Putamen (tissue), 1 donor: ENCODE measurements at places on chromosomes 4 and X.

DNA sequence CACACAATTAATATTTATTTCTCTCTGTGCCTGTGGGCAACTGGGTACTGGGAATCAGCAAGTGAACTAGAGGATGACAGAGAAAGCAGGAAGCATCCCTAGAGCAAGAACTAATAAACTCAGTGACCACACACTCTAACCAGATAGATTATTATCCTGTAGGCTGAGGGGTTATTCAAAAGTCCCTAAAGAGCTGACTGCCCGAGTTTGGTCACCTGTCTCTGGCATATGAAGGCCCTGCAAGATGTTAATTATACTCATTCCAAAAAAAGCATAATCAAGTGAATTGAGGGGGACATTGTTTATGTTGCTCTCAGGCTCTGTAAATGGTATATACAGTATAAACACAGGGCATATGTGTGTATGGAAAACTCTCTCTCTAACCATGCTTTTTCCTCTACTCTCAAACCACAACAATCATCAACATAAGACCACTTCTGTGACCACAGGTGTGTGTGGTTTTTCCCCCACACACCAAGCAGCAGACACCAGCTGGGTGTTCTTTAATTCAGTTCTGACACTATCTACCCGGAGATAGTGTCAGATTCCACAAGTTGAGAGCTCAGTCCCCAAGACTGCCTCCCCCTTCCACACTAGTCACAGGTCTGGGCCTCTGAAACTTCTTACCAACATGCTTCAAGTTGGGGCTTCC, 6.2 kb upstream of the HPSE start:
- no peak for DNase-seq

- no peak for DNase-seq
Observed at GRCh38 chr4:91064157-91064853, 937.1 kb downstream of the CCSER1 start.

DNA sequence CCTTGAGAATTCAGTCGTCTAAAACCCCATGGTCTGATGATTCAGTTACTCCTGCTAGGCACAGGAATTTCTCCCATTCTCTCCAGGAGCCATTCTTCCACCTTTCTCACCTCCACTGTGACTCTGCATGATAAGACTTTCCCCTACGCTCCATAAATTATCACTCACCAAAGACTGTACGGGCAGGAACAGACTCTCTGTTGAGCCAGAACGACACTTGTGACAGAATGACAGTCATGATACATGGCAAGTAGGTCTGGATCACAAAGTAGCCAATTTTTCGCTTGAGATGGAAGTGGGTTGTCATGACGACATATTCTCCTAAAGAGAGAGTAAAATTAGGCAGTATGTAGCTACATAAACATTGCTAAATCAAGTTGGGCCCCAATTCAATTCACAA, 59.1 kb upstream of the MAGEA10 start:
- no peak for DNase-seq

DNA sequence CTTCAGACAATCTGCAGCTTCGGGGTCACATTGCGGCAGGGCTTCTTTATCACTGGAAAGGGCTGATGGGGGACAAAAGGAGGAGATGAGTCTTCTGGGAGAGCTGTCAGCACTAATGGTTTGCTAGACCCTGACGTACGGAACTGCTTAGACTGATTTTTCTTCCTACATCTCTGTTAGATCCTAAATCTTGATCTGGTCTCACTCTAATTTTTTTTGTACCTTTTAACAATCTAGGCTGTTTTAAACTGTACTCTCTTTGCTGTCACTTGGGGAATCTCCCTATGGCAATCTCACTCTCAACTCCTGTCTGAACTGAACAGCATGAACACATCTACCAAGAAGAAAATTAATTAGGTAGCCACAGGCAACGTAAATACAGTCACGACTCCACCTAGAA, 120.1 kb downstream of the SNCA start:
- no peak for DNase-seq

GRCh38 chrX:16075087-16075486, 48.3 kb upstream of the GRPR start:
- DNase-seq = no peak

DNA sequence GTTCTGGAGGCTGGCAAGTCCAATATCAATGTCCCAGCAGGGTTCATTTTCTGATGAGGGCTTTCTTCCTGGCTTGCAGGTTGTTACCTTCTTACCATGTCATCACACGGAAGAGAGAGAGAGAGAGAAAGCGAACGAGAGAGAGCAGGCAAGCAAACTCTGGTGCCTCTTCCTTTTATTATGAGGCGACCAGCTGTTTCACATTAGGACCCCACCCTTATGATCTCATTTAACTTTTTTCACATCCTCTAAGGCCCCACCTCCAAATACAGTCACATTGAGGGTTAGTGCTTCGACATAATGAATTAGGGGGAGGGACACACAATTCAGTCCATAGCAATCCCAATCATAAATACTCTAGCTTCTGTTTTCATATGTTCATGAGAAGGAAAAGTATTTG, 10.6 kb upstream of the GPR174 start:
- no peak for DNase-seq

DNA sequence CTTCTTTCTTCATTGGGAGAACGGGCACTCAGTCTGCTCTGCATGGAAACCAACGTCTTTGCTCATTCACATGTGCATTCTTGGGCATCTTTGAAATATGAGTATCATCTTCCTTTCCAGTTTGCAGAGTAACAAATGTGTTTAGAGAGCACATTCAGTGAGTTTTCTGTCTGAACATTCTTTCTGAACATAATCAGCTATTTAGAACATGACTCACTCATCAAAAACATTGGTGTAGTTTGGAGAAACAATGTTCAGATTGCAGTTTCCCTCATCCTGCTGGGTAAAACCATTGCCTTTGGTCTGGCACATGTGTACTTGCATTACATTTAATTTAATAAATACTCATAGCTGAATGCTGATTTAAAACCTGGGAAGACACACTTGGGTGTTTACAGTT, 81.5 kb upstream of the F9 start:
- DNase-seq = no peak

- DNase-seq = no peak
Observed at GRCh38 chr4:73376976-73377375, 27.1 kb upstream of the ALB start.

- no peak for DNase-seq
Observed at GRCh38 chrX:3598709-3599108, 114.7 kb downstream of the PRKX start.

DNA sequence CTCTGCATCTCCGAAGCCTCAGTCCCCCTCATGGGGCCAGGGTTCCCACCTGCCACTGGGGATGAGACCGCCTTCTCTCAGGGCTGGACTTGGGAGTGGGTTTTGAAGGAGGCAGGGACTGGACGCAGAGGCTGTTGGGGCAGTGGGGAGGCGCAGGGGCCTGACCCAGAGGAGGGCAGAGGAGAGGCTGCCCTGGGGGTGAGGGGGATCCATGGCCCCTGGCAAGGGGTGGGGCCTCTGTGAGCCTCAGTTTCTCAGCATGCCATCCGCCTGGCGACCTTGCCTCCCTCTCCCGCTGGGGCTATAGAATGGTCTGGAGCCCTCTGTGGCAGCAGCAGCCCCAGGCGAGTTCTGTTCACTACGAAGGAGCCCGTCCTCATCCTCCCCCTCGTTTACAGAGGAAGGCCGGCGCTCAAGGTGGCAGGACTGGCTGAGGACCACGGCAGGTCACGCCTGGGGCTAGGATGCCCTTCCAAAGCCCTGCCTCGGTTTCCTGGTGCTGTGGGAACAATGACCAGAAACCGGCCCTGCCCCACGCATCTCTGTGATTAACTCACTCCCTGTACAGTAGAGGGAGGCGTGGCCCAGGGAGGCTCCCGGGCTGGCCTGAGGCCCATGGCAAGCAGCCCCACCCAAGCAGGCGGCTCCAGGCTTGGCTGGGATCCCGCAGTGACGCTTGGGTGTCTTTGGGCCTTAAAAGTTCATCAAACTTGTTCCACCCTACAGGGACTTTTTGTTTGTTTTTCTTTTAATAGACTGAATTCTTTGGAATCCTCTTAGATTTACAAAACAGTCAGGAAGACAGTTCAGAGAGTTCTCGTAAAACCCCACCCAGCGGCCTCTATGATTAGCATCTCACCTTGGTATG, 16.0 kb upstream of the SH3TC1 start:
- no peak for DNase-seq

- DNase-seq = peak; percentile 22
Observed at GRCh38 chr4:124060261-124060918, 652.1 kb downstream of the ANKRD50 start.

- no peak for DNase-seq
Observed at GRCh38 chr4:76174216-76174615, 26.0 kb upstream of the NUP54 start.

DNA sequence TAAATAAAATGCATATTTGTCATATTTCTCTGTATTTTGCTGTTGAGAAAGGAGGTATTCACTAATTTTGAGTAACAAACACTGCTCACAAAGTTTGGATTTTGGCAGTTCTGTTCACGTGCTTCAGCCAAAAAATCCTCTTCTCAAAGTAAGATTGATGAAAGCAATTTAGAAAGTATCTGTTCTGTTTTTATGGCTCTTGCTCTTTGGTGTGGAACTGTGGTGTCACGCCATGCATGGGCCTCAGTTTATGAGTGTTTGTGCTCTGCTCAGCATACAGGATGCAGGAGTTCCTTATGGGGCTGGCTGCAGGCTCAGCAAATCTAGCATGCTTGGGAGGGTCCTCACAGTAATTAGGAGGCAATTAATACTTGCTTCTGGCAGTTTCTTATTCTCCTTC, 3.3 kb downstream of the HTT start:
- DNase-seq = no peak

DNA sequence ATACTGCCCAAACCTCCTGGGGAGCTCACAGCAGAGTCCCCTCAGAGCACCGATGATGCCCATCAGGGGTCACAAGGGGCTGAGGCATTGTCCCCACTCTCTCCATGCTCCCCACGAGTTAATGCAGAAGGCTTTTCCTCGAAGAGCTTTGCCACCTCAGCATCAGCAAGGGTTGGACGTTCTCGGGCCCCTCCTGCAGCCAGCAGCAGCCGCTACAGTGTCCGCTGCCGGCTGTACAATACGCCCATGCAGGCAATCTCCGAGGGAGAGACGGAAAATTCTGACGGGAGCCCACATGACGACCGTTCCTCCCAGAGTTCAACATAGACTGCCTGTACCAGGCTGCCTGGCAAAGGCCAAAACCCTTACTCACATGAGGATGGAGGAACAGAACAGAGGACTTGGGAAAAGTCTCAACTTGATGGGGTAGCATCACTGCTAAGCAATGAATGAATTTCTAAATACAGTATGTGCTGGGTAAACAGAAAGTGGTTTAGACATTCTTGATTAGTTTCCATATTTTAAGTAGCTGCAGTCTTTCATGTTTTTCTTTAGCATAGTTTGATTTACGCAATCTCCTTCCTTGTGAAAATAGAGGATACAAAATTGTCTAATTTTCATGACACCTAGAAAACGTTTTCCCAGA, 5.0 kb upstream of the SCML1 start:
- no peak for DNase-seq

GRCh38 chr4:88659055-88659889, 38.4 kb downstream of the NAP1L5 start:
- DNase-seq = peak; percentile 16

DNA sequence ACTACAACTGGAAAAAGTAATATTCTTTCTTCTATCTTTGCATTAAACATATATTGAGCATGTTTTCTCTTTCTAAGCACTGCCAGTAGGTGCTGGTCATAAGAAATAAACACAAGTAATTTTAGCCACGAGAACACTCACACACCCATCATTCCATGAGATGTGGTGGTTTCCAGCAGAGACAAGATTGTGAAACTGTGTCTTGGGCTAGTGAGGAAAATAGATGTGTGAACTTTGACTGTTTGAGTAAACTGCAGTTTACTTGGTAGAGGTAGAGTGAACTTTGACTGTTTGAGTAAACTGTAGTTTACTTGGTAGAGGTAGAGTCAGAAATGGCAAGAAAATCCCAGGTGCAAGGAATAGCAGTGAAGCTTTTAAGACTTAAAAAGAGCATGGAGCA, 300.9 kb upstream of the HS3ST1 start:
- DNase-seq = no peak

DNA sequence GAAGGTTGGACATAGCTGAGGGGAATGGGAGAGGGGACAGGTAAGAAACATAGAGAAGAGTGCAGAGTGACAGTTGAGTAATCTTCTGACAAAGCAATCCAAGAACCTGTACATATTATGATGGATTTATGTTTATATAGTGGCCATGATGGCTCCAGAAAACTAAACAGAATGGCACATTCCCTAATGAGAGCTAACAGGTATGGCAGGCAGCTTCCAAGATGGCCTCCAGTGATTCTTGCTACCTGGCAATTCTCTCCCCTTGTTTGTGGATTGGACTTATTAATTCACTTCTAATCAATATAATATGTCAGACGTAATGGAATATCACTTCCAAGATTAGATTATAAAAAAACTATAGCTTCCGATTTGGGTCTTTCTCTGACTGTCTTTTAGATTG, 359.5 kb downstream of the DTHD1 start:
- DNase-seq = no peak

- no peak for DNase-seq
Observed at GRCh38 chrX:4655743-4656142, 942.3 kb upstream of the PRKX start.

GRCh38 chrX:126481916-126482315, 70.7 kb downstream of the DCAF12L1 start:
- no peak for DNase-seq

GRCh38 chrX:130575831-130576389, 174.1 kb downstream of the RBMX2 start:
- DNase-seq = peak; percentile 49

GRCh38 chr4:35526456-35526855, 717.9 kb downstream of the ARAP2 start:
- no peak for DNase-seq

GRCh38 chrX:153225438-153226098, 46.5 kb downstream of the MAGEA1 start:
- no peak for DNase-seq

DNA sequence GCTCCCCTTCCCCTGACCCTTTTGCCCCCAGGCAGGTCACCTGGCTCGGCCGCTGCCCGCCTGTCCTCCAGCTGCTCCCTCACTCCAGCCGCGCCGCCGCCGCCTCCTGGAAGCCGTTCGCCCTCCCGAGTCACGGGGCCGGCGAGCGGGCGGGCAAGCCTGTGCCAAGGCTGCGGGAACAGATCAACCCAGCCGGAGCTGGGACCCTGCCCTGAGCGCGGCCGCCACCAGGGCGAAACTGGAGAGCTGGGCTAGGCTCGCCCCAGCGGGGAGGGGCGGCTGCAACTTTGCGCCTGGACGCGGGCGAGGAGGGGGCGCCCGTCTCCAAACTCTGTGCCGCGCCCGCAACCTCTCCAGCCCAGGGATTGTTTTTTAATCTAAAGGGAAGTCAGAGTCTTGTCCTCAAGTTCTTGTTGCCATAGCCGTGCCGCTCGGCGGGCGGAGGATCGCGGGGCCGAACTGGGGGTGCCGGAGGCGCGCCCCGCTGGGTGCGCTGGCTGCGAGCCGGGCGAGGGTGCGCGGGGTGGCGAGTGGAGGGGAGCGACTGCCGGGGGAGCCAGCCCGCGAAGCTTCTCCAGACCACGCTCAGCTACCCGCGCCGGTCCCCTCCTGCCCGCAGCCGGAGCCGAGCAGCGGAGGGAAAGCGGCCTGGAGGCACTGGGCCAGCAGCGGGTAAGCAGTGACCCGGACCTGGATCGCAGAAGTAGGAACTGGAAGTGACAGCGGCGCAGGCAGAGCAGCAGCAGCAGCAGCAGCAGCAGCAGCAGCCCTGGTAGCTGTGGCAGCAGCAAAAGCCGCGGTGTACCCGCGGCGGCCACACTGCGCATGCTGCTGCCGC, 13.4 kb downstream of the ARHGEF6 start:
- DNase-seq = no peak

- no peak for DNase-seq
Observed at GRCh38 chrX:110915570-110915969, 120.0 kb upstream of the CHRDL1 start.
